Stimulated activated CD8-positive, alpha-beta memory T cell treated with anti-CD3 and anti-CD28 coated beads, Interleukin-4, amount 100 ng/mL, for 4 hours (primary cell): ENCODE measurements at places on chromosomes 4 and X.

- no peak for DNase-seq
Observed at GRCh38 chr4:174225349-174226049, 58.0 kb downstream of the FBXO8 start.

GRCh38 chrX:103517246-103517645 lies 2.0 kb downstream of the RAB40A start:
- no peak for DNase-seq

- no peak for DNase-seq
Observed at GRCh38 chr4:25509646-25510045, 132.6 kb downstream of the ANAPC4 start.

DNA sequence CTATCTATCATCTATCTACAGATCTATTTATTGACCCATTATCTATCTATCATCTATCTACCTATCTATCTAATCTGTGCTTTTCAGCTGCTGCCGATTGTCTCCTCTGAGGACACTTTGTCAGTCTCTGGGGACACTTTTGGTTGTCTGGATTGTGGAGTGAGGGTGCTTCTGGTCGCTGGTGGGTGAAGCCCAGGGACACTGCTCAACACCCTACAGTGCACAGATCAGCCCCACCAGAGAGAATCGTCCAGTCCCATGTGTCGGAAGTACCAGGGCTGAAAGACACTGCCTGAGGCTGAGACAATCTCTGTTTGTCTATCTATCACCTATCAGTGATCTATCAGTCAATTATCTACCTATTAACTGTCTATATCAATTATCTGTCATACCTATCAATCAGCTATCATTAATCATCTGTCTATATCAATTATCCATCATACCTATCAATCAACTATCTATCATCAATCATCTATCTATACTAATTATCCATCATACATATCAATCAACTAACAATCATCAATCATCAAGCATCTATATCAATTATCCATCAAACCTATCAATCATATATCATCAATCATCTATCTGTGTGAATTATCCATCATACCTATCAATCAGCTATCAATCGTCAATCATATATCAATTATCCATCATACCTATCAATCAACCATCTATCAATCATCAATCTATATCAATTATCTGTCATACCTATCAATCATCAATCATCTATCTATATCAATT lies 70.0 kb upstream of the PPP2R3B start:
- DNase-seq = no peak

- no peak for DNase-seq
Observed at GRCh38 chr4:142875117-142875516, 29.0 kb upstream of the INPP4B start.

DNA sequence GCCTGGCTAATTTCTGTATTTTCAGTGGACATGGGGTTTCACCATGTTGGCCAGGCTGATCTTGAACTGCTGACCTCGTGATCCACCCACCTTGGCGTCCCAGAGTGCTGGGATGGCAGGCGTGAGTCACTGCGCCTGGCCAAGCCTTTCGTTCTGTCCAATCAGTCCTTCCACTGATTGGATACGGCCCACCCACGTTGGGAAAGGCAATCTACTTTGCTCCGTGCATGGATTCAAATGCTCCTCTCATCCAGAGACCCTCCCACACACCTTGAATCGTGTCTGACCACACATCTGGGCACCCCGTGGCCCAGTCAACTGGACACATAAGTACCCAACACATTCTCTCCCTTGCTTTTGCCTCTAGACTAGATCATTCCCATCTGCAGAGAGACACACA lies 74.9 kb downstream of the CRLF2 start:
- DNase-seq = no peak

DNA sequence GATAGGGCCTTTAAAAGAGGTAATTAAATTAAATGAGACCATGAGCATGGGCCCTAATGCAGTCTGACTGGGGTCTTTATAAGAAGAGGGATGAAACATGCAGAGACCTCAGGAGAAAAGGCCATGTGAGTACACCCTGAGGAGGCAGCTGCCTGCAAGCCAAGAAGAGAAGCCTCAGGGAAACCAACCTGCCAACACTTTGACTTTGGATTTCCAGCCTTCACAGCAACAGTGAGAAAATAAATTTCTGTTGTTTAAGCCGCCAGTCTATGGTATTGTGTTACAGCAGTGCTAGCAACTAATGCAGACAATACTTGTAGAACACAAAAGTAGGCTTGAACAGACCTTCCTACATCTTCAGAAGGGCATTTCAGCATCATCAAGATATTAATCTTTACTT lies 52.3 kb downstream of the SMAD1 start:
- DNase-seq = no peak

DNA sequence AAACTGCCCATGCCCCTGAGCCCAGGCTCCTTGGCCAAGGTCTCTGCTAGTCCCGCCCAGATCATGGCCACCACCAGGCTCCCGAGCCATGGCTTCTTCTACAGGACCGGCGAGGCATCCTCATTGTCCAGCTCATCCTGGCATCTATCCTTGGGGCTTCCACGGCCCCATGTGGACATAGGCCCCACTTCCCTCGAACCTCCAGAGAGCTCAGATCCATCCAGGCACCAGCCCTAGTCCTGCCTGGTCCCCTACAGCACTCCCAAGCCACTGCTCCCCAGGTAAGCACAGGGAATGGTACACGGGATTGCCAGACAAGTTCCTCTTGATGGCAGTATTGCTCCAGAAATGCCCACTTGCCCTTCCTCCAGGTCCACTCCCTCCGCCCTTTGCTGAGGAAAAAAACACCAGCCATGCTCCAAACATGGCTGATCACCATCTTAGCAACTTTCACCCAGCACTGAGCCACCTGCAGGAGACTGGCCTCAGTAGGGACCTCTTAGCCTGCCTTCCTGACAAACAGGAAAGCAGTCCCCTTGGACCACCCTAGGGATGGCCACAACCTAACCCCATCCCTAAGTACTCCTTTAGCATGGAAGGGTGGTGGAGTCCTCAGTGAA lies 272.1 kb upstream of the AGTR2 start:
- DNase-seq = no peak

DNA sequence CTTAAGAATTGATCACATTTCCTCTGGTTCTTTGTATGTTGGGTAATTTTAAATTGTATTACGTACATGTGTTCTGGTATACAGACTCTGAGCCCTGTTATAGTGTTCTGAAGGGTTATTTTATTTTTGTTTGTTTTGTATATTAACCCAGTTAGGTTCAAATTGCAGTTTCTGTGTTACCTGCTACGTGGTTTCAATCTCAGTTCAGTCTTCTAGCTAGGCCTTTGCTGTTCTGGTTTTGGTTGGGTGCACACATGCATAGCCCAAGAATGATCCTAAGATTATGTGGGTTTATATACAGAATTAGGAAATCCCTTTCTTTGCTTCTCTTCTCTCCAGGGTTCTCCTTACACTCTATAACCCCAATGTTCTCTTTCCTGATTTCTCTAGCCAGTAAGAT lies 161.0 kb downstream of the PPP1R2C start:
- DNase-seq = no peak

- DNase-seq = no peak
Observed at GRCh38 chr4:38664706-38665401, 855 bp downstream of the KLF3 start.

GRCh38 chr4:107255596-107255995 lies 219.5 kb upstream of the DKK2 start:
- no peak for DNase-seq

GRCh38 chr4:152601156-152601555 lies 65.3 kb upstream of the FBXW7 start:
- DNase-seq = no peak

GRCh38 chrX:69185886-69186285 lies 20.6 kb upstream of the PJA1 start:
- DNase-seq = no peak

DNA sequence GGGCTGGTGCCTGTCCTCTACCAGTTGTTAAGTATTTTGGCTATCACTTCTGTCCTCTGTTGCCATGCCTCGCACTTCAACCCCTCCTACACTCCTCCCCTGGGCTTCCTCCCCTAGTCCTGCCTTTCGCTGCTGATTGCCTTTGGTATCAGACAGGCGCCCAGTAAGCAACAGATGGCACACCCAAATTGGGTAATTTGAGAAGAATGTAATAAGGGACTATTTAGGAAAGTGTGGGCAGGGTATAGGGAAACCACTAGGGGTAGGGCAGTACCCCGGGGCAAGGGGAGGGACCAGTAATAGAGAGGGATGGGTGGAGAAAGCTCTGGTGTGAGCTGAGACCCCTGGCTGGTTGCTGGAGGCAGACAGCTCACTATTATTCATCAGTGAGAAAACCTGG lies 172.7 kb upstream of the USP9X start:
- DNase-seq = no peak
